Activated CD4-positive, CD25-positive, alpha-beta regulatory T cell (primary cell): ENCODE measurements at places on chromosomes 6 and 20.

DNA sequence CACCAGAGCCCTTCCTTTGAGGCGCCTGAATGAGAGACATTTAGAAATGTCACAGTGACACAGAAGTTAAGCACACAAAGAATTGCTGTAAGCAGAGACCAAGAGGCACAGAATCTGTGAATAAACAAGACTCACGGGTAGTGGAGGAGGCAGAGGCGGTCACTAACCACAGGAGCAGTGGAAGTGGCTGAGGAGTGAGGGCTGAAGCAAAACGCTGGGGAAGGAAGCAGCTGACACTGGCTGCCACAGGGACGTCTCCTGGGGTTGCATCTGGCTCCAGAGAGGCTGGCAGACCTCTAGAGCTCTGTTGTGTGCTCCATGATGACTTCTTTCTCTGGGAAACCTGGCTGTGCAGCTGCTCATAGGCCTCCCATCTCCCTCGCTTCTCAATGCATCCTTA, 65.0 kb upstream of the SLC2A12 start:
- no peak for DNase-seq

GRCh38 chr6:125842091-125842626, 51.4 kb downstream of the NCOA7 start:
- DNase-seq, result no peak

GRCh38 chr6:129485746-129486145, 224.2 kb downstream of the ARHGAP18 start:
- no peak for DNase-seq

DNA sequence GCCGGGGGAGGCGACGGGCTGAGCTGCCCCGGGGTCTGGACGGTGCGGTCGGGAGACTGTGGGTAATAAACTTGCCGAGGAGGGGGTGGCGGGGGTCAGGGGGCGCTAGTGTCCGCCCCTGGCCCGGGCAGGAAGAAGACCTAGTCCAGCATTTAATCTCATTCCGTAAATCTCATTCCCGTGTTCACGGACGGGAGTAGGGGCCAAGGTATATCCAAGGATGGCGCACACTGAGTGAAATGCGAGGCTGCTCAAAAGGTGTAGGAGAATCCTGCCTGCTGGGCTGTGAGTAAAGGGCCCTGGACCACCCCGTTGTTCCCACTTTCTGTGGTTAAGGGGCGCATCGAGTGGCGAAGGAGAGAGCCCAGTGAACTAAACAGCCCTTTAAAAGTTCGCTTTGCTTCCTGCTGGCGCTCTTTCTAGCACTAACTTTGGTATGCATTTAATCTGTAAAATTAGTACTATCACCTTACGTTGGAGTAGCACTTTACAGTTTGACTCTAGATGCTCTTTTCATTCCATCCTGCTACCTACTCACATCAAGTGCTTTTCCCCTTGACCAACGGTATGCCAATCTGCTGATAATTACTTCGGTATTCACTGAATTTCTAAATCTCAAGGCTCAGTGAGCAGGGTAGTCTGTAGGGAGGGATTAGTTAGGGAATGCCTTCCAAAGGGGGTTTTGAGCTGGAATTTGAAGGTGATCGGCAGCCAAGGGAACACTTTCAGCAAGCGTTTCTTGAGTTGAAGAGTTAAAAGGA, 730 bp downstream of the PARD6B start:
- DNase-seq, result no peak

- DNase-seq, result no peak
Observed at GRCh38 chr20:61313396-61313795, 61.3 kb downstream of the CDH4 start.

- DNase-seq, result no peak
Observed at GRCh38 chr6:37141281-37142049, 28.5 kb upstream of the PIM1 start.

DNA sequence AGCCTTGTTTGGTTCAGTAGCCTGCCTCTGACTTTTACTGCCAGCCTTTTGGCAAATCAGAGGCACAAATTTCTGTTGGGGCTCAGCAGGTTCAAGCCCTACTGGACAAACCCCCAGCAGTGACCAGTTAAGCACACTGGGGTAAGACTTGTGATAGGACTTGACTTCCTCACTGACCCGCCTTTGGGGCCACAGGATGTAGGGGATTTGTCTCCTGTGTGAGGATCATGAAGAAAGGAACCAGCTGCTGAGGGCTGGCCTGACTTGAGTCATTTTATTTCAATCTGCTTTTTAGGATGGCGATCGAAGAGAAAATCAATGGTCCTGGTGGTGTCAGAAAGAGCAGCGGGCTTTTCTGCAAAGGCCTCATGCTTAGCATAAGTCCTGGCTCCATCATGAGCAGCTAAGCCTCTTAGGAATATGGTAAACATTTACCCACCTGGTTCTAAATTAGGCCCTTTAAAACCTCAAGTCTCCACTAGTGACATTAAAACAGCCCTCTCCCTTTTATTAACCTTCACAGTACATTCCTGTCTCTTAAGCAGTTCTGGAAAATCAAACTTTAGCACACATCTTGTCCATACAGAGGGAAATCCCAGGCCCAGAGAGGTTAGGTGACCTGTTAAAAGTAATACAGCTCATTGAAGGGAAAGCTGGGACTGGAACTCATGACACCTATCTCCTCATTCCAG, 16.6 kb downstream of the CHMP4B start:
- no peak for DNase-seq

- DNase-seq, result no peak
Observed at GRCh38 chr20:22999756-23000155, 35.4 kb upstream of the SSTR4 start.

DNA sequence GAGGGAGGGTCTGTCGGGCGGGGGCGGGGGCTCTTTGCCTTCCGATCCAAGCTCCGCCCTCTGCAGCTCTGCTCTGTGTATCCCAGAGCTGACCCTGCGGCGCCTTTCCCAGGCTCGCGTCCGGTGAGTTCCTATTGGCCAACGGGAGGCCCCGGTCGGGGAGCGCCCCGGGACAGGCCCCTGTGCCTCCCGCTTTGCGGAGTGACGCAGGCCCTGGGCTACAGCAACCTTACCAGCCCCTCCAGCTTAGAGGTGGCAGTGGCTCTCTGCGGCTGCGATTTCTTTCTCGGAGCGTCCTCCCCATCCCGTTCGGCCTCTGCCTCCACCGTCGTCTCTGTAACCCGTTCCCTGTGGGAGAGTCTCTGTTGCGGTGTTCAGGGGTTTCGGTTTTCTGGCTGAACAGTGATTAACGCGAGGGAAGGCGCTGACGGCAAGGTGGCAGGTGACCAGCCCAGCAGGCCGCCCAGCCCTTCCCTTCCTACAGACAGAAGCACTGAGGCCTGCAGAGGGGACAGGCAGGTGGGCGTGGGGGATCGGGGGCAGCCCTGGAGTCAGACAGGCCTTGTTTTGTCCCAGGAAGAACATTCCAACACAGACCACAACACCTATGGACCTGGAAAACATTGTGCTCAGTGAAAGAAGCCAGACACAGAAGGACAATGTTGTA, 18.1 kb upstream of the CEBPB start:
- no peak for DNase-seq
